ENCODE measurements at places on chromosomes 5 and 9.

- peak; percentile 61 for DNase-seq
These were observed 130.8 kb downstream of the ARHGAP26 start for GRCh38 chr5:142900927-142901326.

GRCh38 chr9:2271426-2271825 is 256.3 kb downstream of the SMARCA2 start:
- DNase-seq = peak; percentile 35

GRCh38 chr9:89920131-89920530 is 315.3 kb downstream of the GADD45G start:
- DNase-seq = no peak

- no peak for DNase-seq
These were observed 54.6 kb downstream of the LHFPL2 start for GRCh38 chr5:78594021-78594420.

GRCh38 chr5:168114444-168115017 is 176.9 kb upstream of the WWC1 start:
- peak; percentile 46 for DNase-seq

GRCh38 chr9:107976767-107977166 is 487.2 kb upstream of the KLF4 start:
- DNase-seq = no peak

- DNase-seq = peak; percentile 39
These were observed 1.0 kb downstream of the FOXE1 start for GRCh38 chr9:97853844-97854695.

DNA sequence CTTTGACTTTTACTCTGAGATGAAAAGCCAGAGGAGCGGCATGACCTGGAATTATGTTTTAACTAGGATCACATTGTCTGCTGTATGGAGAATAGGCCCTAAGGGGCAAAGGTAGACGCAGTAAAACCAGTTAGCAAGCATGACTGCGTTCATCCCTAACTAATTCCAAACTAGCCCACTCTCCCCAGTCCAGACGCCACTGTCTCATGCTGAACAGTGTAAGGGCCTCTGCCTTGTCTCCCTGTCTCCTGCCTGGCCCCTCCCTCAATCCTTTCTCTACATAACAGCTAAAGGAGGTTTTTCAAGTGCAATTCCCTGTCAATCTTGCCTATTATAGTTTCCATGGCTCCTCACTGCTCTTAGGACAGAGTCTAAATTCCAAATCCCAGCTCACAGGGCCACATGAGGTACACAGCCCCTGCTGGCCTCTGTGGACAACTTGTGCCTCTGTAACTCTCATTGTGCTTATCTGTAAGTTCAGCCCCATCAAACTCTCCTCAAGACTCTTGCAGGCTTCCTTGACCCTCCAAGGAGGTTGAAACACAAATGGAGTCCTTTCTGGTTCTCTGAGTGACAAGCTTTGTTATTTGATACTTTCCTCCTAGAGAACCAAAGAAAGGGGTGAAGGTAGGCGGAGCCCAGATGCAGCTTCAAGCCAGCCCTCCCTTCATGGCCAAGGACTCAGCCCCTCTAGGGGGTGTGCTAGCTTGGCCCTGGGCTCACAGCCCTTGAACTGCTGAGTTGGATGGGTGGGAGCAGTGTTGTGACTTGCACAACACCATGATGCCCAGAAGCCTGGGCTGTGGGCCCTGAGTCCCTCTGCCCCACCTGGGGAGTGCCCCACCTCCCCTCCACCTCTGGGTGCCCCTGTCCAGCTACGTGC is 16.0 kb upstream of the SLC22A4 start:
- no peak for DNase-seq

DNA sequence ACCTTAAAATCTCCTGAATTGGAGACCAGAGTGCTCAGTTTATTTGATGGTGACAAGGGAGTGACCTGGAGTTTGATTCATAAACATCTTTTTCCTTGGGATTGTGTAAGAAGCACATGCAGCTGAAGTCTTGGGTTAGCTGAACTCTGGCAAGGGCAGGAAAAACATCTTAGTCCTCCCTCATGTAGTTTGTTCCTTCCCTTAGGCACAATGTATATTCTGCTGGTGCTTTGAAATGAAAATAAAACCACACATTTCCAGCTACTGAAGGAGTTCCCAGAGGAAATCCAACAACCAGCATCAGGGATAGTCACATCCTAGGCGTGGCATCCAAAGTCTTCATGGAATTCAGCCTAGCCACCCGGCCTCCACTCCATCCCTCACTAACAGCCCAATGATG is 95.2 kb upstream of the PAPPA start:
- DNase-seq = peak; percentile 7

DNA sequence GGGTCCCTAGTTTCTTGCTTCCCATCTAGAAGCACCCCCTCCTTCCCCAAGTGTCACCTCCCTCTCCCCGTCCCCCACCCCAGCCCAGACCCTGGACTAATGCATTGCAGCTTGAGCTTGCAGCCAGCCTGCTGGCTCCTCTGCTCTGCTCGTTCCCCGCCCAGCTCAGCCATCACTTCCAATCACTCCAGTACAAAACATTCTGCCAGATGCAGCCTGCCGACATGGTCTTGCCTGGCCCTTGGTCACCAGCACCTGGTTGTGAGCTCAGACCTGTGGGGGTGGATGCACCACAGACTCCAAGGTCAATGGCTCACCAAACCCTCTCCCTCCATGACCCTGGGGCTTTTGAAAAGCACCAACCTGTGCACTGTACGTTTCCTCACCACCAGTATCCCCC is 172.9 kb upstream of the SMIM23 start:
- no peak for DNase-seq

DNA sequence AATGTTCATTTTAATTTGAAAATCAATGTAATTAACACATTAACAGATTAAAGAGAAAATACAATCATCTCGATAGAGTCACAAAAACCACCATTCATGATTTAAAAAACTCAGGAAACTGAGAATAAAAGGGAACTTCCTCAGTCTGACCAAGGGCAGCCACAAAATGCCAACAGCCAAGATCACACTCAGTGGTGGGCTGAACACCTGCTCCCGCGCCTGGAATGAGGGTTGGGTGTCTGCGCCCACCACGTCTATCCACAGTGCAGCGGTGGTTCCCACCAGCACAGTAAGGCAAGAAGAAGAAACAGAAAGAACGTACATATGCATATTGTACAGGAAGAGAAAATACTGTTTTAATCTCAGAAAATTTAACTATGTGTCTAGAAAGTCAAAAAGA is 11.7 kb upstream of the NSMF start:
- DNase-seq = no peak

DNA sequence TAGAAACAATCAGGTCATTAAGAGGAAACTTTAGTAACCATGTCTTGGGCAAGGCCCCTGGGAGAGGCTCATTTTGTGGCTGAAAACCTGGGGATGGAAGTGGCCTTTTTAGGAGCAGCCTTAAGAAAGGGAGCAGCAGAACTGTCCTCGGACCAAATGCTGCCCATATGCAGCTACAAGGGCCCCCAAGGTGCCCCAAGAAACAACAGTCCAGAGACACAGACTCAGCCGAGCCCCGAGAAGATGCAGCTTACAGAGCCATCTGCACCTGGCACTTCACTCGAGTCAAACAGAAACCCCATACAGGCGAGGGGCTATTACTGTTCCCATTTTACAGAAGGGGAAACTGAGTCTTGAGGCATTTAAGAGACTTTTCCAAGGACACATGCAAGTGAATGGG is 58.0 kb downstream of the COL23A1 start:
- no peak for DNase-seq

- no peak for DNase-seq
These were observed 18.4 kb upstream of the GSN start for GRCh38 chr9:121249563-121249962.

- peak; percentile 85 for DNase-seq
These were observed 20.3 kb downstream of the OSTF1 start for GRCh38 chr9:75108571-75108970.

- DNase-seq = no peak
These were observed 397.8 kb downstream of the ARRDC3 start for GRCh38 chr5:90985341-90985740.

GRCh38 chr5:103101079-103101750 is 18.7 kb downstream of the GIN1 start:
- DNase-seq = peak; percentile 49

DNA sequence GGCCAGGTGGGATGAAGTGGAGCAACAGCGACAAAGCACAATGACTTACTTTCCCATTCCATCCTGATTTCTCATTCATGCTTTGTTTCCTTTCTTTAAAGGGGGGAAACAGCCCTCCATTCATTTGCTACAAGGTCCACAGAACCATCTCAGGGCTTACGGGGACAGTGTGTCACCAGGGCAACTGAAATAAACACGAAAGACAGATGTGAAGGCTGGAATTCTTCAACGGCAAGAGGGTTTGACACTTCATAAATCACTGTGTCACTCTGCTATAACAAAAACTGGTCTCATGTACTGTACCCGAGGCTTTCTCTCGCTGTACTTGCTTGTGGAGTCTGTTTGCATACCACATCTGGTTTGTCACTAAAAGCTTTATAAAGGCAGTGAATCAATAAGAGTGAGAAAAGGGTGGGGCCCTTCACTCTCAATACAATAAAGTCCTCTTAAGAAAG is 150.8 kb downstream of the EFNA5 start:
- peak; percentile 43 for DNase-seq

DNA sequence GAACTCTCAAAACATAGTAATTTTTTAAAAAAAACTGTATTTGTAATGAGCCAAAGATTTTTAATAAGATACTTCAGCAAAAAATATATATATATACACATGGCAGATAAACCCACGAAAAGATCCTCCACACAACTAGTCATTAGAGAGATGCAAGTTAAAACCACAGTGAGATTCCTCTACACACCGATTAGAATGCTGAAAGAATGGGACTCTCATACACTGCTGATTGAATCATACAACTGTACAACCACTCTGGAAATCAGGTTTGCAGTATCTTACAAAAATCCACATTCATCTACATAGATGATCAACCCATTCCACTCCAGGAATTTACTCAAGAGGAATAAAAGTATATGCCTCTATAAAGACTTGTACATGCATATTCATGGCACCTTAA is 43.7 kb downstream of the RASEF start:
- no peak for DNase-seq

GRCh38 chr5:106488407-106488806 is 1182.3 kb downstream of the EFNA5 start:
- DNase-seq = no peak

GRCh38 chr5:142353071-142353472 is 28.3 kb upstream of the SPRY4 start:
- peak; percentile 20 for DNase-seq

GRCh38 chr5:121053055-121053985 is 589.2 kb downstream of the PRR16 start:
- DNase-seq = no peak

- DNase-seq = peak; percentile 56
These were observed 192.8 kb downstream of the CDH18 start for GRCh38 chr5:19795218-19795617.

DNA sequence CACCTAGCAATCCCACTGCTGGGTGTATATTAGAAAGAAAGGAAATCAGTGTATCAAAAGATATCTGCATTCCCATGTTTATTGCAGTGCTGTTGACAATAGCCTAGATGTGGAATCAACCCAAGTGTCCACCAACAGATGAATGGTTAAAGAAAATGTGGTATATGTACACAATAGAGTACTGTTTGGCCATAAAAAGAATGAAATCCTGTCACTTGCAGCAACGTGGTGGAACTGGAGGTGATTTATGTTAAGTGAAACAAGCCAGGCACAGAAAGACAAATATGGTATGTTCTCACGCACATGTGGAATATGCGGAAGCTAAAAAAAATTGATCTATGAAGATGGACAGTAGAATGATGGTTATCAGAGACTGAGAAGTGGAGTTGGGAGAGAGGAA is 221.6 kb upstream of the DAP start:
- no peak for DNase-seq

DNA sequence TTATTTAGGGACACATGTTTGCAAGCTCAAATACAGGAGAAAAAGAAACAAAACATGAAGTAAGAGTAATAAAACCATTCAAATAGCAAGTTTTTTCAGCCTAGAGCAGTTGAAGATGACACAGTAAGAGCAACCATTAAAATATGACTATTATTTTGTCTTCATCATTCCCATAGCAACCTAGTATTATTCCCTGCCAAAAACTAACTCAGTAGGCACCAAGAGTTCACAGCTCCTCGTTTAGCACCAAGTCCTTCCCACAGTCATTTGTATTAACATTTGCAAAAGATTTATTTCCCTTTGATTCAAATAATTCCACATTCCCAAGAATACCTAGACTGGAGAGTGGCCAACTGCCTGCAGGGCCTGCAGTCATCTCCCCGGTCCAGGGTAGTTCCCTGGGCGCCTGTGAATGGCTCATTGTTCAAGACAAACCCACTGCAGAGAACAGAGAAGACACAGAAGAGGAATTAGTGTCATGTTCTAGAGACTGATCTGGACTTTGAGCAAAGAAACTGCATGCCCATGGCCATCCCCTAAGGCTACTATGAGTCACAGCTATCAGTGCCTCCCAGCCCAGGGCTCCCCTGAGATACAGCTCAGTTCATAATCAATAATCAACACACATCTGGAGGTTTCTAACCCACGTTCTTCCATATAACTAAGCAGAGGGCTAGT is 139.1 kb upstream of the MAP3K1 start:
- peak; percentile 53 for DNase-seq

GRCh38 chr5:139961435-139962157 is 81.5 kb downstream of the NRG2 start:
- DNase-seq = no peak

- DNase-seq = no peak
These were observed 96.5 kb upstream of the ERCC6L2 start for GRCh38 chr9:95778957-95779356.

DNA sequence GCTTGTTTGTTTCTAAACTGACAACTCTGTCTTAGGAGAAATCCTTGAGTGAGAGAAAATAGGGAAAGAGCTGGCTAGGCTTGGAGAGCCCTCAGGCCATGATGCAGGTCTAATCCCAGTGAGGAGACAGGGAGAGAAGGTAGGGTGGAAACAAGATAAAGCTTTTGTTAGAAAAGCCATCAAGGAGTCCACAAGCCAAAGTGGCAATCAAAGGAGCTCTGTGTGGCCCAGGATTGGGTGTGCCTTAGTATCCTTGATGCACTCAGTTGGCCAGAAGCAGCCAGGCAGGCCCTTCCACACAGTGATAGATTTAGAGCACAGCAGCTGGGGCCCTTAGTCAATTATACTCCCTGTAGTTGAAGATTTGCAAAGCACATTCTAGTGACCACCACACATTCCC is 73.9 kb downstream of the ALDH7A1 start:
- no peak for DNase-seq

- DNase-seq = no peak
These were observed 101.8 kb downstream of the EHMT1 start for GRCh38 chr9:137720571-137721110.

DNA sequence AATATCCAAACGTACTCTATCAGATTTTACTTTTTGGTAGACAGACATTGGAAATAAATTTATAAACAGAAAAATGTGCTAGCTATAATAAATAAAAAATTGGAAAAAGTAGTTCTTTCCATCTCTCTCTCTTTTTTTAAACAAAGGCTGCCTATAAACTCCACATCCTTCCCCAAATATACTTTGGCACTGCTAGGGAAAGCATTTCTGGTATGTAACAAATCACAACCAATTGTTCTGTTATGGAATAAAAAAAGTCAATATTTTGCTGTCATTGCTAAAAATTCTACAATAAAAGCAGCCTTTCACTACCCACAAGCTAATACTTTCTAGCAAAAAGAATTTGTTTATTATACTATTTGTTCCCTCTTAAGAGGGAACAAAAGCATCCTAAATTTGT is 169.2 kb upstream of the TARS1 start:
- DNase-seq = no peak
